ENCODE measurements at places on chromosomes 4 and X.

DNA sequence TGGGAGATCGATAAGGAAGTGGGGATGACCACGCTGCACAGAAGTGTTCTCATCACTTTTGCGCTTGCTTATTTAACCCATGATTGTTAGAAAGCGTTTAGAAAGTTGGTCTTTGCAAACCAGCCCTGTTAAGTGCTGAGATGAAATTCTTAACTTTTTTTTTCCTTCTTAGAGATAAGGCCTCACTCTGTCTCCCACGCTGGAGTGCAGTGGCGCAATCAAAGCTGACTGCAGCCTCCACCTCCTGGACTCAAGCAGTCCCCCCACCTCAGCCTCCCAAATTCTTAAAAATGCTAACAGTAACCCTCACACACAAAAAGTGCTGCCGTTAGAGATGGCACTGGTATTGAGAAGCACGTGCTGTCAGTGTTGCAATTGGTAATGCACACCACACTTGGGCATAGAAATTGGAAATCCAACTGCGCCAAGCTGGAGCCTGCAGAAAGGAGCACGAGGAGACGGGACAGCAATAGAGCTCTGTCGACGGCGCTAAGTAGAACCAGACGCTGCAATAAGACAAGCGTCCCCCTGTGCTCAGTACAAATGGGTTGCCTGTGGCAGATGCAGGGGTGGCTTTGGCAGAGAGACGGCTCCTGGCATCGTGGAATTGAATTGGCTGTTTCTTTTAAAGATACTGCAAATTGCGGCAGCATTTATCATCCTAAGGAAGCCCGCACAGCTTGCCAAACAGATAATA lies 113.4 kb downstream of the TBL1X start:
- DNase-seq, result no peak

DNA sequence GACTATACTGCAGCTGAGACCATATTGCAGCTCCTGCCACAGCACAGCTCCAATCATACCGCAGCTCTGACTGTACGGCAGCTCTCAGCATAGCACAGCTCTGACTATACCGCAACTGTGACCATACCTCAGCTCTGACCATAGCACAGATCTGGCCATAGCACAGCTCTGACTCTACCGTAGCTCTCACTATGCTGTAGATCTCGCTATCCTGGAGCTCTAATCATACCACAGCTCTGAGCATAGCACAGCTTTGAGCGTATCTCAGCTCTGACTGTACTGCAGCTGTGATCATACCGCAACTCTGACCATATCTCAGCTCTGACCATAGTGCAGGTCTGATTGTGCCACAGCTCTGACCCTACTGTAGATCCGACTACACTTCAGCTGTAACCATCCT lies 139.2 kb downstream of the ASMT start:
- no peak for DNase-seq

DNA sequence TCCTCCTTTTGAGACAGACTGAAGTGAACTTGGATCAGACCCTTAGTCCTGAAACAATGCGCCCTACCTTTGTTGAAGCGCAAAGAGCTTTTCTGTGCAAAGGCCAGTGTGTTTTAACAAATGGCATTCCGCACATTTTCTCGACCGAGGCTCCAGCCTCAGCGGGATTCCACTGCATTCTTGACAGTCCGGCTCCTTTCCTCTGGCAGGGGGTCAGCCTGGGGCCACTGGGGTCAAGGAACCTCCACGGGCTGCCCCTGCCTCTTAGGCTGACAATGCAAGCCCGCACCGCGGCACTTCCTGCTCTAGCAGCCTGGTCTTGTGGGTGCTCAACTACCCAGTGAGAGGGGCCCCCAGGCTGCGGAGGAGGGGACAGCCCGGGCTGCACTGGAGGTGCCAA lies 47.2 kb upstream of the TFDP3 start:
- DNase-seq, result no peak

- DNase-seq, result no peak
These were observed 85.3 kb downstream of the HCCS start for GRCh38 chrX:11196476-11196875.

DNA sequence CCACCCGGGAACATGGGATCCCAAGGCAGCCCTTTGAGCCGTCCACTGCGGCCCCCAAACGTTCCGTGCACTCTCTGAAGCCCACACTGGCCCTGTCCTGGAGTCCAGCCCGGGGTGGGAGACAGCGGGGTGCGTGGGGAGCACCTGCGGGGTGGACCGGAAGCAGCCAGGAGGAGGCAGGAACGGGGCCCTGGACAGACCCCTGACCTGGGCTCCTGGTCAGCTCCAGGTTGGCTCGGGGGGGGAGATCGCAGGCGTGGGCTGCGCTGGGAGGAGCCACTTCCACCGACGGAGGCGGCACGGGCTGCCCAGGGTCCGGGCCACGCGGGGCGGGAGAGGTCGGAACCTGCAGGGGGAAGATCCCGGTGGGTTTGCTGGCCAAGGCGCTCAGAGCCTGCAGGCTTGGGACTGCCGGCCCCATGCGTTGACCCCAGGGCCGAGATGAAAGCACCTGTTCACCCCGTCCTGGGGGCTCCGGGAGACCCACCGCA lies 5.7 kb upstream of the PLCXD1 start:
- DNase-seq, result no peak
